ENCODE measurements at places on chromosomes 2 and 18.

- no peak for DNase-seq
These were observed 30.1 kb downstream of the INO80C start for GRCh38 chr18:35467624-35468016.

- DNase-seq: no peak
These were observed 101.6 kb downstream of the GATA6 start for GRCh38 chr18:22271030-22271429.

DNA sequence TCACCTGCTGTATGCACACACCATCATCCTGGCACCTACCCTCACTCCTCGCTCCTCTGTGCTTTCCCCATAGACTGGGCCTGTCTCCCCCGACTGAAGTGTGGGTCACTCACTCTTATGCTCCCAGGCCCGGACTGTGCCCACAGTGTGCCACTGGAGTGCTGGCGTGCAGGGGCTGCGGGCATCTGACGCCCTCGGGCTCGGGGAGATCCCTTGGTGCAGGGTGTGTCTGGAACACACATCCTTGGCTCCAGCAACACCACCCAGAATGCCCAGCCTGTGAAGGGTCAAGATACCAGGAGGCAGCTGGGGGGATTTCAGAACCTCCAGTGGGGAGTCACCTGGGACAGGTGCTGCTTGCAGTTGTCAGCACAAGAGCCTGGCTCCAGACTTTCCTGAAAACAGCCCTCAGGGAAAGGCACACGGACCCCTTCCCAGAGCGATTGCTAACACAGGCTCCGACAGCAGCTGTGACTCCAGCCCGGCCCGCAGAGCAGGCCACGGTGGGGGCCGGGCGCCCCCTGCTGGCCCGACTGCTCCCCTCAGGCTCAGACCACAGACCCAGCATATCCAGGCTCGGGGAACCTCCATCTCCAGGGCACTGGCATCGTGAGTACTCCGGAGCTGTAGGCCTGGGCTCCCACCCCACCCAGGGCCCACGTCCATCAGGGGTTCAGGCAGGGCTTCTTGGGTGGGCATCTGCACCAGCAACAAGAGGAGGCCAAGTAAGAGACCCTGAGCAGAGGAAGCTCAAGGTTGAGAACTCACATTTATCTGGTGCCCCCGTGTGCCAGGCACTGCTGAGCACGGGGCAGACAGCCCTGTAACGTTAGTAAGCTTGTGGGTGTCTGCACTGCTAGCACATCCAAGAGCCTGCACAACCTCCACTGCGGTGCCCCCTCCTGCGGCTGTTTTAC lies 8.6 kb downstream of the HS1BP3 start:
- DNase-seq: peak; percentile 70

DNA sequence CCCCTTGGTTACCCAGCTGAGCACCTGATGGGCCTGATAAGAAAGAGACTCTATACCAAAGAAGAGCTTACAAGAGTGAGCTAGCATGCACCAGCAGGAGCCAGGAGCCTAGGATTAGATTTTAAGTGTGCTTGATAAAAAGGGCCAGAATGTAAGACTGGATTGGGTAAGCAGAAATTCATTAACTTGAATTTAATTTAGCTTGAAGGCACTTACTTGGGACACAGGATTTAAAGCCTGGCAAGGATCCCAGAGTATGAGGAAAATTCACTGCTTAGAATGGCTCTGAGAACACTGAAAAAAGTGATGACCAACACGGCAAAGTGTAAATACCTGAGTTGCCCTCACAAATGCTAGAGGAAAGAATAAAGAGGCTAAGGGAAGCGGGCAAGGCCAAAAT lies 91.3 kb upstream of the RBBP8 start:
- DNase-seq: no peak

DNA sequence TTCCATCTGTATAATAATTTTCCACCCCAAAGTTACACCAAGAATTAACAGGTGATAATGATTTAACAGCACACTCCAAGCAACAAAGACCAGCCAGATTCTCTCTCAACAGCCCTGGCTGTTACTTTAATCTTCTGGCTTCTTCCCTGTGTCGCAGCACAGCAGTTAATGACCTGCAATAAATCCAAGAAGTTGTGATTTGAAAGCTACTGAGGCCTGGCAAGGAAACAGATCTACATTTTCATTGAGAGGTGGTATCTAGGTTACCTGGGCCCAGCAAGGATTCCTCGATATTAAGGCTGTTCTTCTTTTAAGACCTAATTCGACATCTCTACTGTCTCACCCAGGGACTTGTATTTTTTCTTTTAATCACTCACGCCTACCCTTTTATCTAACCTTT lies 433.8 kb downstream of the NBAS start:
- DNase-seq: no peak

DNA sequence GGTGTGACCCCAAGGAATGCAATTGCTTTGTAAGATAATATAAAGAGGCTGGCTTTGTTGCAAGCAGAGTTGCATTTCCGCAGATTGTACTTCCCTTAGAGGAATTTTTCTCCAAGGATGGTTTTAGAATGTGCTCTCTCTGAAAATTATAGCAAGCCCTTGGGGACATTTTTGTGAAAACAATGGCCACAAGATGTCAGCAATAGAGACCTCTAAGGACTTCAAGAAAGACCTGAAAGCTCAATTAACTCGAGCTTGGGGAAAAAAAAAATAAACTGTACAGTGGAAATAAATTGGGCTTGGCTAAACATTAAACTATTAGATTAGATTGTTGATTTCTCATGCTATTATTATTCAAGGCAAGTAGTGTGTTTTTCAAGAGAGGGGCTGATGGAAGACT lies 81.3 kb upstream of the KYNU start:
- DNase-seq: no peak

DNA sequence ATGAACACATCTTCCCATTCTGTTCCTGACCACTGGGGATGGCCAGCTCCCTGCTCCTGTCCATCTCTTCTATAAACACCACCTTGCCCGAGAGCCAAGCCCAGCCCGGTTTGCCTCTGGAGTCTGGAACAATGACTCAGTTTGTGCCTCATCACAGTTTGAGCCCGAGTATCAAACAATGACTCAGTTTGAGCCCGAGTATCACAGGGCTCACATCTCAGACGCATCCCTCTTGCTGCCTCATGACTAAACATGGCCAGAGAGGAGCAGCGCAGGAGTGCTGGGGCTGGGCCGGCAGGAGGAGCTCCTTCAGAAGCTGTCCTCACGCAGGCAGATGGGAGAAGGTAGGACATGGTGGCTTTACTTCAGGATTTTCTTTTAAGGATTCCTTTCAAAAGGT lies 68.7 kb downstream of the PXDN start:
- no peak for DNase-seq

DNA sequence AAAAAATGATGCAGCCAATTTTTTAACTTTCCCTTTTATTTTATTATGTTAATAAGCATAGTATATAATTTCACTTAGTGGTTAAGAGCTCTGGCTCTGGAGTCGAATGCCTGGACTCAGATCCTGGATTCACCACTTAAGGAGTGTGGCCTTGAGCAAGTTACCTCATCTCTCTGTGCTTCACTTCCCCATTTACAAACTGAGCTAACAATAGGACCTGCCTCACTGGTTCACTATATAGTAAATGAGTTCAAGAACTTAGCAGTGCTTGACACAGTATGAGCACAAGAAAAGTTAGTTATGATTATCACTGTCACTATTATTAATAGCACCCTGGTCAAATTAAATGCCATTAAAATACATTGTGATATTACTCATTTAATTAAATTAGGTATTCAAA lies 30.6 kb downstream of the SCN3A start:
- no peak for DNase-seq

Data from T-cell (primary cell).